Amygdala (tissue), 56 donors: ENCODE measurements at places on chromosomes 6 and 20.

DNA sequence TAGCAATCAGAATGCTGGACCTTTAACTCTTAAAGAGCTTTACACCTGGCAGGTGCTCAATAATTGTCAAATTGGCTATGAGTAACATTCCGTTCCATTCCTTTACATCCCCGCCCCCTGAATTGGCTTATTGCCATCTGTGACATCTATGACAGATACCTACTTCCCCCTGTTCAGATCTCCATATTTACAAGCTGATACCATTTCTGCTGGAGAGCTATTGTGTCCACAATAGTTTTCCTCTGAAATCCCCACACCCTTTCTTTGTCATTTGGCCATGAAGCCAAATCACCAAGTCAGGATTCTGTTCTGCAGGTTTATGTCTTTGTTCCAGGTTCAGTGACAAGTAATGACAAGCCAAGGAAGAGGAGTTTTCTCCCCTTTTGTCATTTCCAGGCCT lies 3.2 kb downstream of the CDH26 start:
- DNase-seq, result no peak

- DNase-seq, result no peak
These were observed 2.2 kb upstream of the STXBP5 start for GRCh38 chr6:147201885-147202515.

DNA sequence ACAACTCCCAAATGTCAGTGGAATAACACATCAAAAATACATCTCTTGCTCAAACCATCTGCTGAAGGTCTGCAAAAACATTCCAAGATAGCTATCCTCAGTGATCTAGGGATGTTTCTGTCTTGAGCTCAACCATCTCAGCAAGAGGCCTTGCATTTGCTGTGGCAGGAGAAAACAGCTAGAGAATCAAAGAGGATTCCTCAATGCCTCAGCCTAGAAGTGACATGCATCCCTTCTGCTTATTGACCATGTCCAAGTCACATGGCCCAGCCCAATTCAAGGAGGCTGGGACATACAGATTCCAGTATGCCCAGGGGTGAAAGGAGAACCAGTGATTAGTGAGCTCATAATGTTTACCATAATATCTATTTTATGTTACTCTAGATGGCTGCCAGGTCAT lies 269.5 kb downstream of the PLCB1 start:
- DNase-seq, result no peak

DNA sequence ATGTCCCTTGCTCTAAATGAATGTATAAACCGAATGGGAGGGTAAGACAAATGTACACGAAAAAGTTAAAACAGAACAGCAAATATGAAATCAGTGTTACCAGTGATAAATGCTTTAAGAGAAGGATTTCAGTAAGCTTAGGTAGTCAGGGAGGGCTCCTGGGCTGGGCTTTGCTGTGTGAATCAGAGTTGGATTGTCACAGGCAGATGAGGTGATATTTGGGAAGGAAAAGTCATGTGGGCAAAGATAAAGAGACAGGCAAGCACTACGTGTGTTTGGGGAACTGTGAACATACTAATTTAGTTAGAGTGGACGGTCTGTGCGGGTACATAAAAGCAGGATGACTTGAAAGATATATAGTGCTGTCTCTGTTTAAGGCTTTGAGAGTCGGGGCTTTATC lies 114.8 kb downstream of the CRYBG1 start:
- no peak for DNase-seq

GRCh38 chr6:36430351-36430750 lies 12.3 kb downstream of the PXT1 start:
- no peak for DNase-seq

DNA sequence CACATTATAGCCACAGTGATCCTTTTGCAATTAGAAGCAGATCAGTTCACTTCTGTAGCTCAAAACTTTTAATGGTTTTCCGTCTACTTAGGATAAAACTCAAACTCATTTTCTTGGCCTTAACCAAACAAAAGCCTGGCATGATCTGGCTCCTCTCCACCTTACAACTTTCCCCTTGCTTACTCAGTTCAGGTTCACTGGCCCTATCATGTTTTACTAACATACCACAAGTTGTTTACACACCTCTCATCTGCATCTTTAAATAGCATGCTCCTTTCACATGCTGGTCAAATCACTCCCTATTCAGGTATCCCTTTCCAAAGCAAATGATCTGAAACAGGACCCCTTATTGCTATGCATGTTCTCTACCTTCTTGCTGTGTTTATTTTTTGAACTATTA lies 191.4 kb upstream of the FAM83B start:
- DNase-seq, result no peak

- no peak for DNase-seq
These were observed 434.0 kb upstream of the JARID2 start for GRCh38 chr6:14811775-14812428.

DNA sequence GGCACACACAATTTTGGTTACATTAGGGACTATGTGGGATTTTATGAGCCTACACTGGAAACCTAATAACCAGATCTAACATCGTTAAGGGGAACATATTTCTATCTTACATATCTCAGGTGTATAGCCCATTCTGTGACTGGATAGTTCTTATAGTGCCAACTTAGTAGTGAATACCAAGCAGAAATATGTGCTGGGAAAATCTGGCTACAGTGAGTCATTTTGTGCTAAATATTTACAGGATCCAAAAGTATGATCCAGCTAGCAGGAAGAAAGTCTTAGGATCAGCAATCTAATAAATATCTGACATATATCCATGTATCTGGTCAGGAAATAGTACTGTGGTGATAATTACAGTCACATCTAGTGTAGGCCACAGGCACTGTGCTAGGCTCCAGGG lies 94.6 kb upstream of the INSM1 start:
- no peak for DNase-seq

GRCh38 chr6:150099546-150099945 lies 30.6 kb upstream of the ULBP3 start:
- DNase-seq, result no peak

DNA sequence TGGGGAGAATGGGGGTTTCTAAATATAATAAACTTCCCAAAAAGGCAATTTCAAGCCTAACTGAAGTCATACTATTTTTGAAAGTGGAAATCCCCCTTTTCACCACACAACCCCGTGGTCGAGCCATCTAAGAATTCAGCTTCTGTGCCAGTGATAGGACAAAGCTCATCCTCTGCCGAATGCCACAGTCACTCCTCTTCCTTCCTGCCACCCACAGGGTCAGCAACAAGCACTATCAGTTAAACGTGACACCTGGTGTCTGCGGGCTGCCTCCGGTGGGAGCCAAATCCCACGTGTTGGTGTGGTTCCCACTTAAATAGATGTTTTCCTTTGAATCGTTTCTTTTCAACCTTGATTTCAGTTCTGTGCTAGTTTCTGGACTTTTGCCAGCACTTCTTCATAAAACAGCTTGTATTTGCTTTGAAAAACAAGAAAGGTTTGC lies 60.7 kb downstream of the TNFAIP3 start:
- DNase-seq, result no peak

DNA sequence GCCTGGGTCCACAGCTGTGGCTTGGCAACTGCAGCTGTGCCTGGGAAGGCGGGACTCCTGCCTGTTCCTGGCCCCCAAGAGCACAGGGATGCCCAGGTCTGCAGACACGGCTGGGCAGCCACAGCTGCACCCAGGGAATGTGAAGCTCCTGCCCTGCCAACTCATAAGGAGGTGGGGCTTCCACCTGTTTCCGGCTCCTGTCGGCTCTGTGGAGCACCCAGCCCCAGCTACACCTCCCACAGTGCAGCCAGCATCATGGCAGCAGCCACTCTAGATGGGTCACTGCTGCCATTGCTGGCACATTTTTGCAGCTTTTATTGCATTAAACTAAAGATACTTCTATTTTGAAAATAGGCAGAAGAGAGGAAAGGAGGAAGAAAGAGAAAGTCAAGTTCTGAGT lies 207.9 kb downstream of the SAMD5 start:
- DNase-seq, result no peak
